D721Med (cell line): ENCODE measurements at places on chromosomes 1 and 21.

GRCh38 chr1:156766298-156767100, 836 bp upstream of the PRCC start:
- DNase-seq: no peak

DNA sequence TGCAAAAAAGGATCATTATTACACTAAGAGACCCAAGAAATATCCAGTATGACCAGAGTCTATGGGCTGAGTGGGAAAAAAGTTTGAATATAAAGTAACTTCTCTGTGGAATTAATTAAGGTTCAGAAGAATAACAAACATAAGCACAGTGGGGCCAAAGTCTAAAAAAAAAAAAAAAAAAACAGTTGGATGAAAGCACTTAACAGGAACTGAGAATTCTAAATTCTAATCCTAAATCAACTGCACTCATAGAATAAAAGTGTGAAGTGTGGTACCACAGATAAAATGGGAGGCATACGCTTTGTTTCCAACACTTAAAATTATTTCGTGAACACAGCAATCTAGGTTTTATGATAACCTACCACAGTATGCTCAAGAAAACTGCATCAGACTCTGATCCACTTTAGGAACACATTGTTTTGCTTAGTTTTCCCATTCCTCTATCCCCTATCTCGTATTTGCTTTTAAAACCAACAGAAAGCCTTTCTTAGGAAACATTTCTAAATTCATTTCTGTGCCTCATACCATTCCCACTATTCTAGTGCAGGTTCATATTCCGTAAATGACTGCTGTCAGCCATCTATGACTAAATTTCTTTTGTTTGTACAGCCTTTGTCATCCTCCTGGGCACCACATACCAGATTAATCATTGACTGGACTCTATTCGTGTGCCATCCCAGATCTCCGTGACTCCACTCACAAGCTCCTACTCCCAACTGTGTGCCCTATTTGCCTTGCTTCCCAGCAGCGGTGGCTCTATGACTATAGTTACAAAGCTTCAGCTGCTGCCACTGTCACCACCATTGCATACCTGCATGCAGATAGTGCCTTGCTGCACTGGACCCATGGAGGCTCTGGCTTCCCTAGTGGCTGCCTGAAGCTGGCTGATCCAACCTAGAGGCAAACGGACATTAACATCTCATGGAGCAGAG, 24.9 kb downstream of the CHML start:
- DNase-seq: no peak

DNA sequence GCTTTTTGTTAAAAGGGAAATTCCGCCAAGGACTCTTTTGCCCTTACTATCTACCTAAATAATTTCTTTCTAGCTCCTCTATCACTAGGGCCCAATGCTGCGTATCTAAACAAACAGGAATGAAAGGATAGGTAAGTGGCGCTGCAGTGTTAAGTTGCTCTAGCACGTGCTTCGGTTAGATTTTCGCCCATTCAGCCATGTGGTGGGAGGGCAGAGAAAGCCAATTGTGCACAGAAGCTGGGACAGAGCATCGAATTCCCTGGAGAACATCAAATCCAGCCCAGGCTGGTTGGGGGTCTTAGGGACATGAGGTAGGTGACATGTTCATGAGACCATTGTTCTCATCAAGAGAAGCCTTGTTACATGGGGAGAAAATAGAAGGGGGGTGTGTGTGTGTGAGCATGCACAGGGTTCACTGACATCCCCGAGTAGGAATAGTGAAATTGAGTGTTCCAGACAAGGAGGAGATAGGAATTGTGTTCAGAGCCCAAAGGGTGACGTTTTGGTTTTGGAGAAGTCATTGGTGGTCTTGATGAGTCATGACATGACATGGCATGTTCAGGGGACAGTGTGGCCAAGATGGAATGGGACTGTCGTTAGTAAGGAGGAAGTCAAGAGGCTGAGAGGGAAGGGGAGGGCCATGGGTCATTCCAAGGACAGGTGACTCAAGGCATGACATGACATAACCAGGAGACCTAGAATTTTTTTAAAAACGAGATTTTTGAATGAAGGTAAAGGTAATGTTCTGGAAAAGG, 107.1 kb downstream of the TLR5 start:
- DNase-seq: no peak

GRCh38 chr1:205939690-205940330, 3.4 kb downstream of the SLC26A9 start:
- DNase-seq: no peak

DNA sequence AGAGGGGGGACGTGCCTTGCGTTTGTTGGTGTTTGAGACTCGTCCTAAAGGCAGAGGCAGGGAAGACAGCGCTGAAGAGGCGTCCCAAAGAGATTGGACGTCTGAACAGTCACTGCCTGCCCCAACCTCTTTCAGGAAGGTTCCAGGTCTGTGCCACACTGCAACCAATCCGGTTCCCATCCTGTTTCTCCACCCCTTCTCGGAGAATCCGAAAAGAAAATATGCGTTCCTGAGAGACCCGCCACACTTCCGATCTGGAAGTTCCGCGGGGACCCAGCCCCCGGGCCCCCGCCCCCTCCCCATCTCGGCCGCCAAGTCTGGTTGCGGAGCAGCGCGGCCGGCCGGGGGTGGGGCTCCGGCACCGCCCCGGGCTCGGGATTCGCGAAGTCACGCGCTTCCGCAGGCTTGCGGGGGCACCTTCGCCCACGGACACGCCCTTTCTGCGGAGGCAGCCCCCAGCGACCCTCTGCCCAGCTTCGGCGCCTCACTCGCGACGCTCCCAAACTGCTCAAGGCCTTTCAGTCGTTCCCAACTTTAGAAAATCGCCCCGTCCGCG, 124.5 kb upstream of the DPYD start:
- no peak for DNase-seq

- no peak for DNase-seq
These were observed 33.3 kb upstream of the PGBD5 start for GRCh38 chr1:230459465-230459864.

GRCh38 chr1:228164561-228165371, 838 bp upstream of the IBA57 start:
- no peak for DNase-seq

DNA sequence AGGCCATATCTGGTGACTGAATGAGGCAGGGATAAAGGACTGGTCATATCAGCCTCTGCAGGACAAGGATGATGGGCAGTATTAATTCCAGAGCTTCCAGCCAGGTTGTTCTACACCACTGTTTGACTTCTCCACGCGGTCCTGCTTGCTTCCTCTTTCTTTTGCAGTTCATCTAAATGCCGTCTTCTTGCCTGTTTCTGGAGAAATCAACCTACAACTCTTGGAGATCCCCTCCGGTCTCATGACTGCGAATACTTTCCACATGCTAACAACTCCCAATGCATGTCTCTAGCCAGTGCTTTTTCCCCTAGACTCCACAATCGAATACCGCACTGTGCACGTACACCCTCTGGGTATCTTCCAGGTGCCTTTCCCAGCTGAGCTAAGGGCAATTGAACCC, 14.1 kb upstream of the TIAM1 start:
- DNase-seq: no peak

- DNase-seq: no peak
These were observed 46.4 kb downstream of the ABCG1 start for GRCh38 chr21:42265231-42265812.

- DNase-seq: no peak
These were observed 94.5 kb downstream of the CD58 start for GRCh38 chr1:116476321-116476720.

- no peak for DNase-seq
These were observed 2.1 kb downstream of the CDC7 start for GRCh38 chr1:91502672-91503184.

- DNase-seq: peak; percentile 3
These were observed 4.8 kb upstream of the ANKRD65 start for GRCh38 chr1:1425753-1426495.

- no peak for DNase-seq
These were observed 92.3 kb upstream of the ETV3 start for GRCh38 chr1:157230500-157230899.

GRCh38 chr1:168390271-168390670, 109.6 kb downstream of the TBX19 start:
- no peak for DNase-seq

- DNase-seq: no peak
These were observed 8.1 kb downstream of the ADAMTS5 start for GRCh38 chr21:26958788-26959187.

- no peak for DNase-seq
These were observed 140.1 kb upstream of the NFIA start for GRCh38 chr1:60942291-60942690.
